Stimulated activated CD4-positive, alpha-beta T cell treated with anti-CD3 and anti-CD28 coated beads, TNF-alpha, amount 100 ng/mL, for 24 hours (primary cell): ENCODE measurements at places on chromosomes 4 and X.

- DNase-seq: no peak
Measured at GRCh38 chrX:12961196-12961718, 13.7 kb upstream of the TMSB4X start.

DNA sequence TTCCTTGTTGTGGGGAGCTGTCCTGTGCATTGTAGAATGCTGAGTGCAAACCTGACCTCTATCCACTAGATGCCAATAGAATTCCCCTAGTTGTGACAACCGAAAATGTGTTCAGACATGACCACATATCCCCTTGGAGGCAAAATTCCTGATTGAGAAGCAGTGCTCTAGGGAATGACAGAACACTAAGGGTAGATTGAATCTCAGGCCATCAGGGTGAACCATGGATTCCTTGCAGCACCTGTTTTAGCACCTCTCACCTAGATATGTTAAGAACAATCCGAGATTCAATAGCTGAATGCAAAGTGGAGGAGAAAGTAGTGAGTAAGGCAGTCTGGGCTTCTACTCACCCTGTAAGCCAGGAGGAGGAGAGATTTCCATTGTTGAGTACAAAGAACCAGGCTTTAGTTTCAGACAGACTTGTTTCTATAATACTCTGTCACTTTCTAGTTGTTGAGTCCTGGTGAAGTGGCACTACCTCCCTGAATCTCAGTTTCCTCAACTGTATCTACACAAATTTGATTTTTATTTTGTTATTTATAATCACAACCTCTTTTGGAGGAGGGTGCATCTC, 111.0 kb upstream of the RAP2C start:
- no peak for DNase-seq

DNA sequence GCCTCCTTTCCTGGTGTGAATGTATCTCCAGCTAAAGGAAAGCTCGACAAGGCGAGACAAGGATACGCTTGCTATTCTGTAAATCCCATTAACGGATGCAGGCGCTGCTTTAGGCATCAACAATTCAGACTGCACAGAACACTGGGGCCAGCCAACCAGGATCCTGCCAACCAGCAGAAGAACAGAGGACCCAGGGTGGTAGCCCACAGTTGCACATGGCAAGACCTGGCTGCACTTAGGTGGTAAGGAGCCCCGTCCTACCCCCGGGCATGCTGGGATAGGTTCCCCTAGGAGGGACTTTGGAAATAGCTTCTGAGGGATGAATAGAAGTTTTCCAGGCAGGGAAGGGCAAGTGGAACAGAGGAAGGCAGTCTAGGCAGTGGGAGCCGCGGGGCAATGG, 20.7 kb downstream of the PSAPL1 start:
- no peak for DNase-seq

GRCh38 chrX:25344161-25344936, 328.6 kb upstream of the ARX start:
- no peak for DNase-seq

- DNase-seq: no peak
Measured at GRCh38 chr4:138599965-138600364, 357.8 kb upstream of the SLC7A11 start.

DNA sequence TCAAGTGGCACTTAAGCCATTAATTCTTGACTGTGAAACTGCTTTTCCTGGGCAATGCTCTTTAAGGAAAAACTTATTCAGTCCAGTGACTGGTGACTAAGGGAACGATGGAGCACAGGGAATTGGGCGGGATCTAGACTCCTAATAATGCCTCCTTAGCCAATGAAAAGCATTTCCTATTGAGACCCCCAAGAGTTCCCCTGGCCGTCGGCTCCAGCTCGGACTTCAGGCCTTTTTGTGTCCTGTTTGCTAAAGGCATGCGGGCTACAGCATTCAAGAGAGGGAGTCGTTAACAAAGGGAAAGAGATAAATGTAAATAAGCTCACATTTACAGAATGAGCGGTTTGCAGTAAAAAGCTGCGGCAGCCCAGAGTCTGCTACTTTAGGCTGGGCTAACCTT, at the start of gene LPAR4:
Gene LPAR4, plus strand, starts transcription at position 232 of the 400 bp plus-strand sequence. CDS start 7,150 bp downstream, outside the sequence.
- DNase-seq: no peak

- no peak for DNase-seq
Measured at GRCh38 chrX:6574762-6575161, 39.8 kb upstream of the VCX3A start.

DNA sequence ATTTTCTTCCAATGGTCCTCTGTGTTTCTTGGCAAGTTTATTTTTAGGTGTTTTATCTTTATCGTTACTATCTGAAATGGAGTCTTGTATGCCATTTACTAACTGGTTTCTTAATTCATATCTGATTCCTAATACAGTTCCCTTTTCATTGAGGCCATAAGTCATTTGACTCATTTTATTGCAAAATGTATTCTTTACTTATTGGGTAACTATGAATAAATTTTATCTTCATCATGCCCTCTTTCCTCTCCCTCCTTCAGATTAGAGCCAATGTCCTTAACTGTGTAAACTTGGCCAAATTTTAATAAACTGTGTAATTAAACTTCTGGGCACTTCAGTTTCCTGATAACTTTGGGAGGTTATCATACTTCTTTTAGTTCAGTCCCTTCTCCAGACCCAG, 19.3 kb upstream of the MSMO1 start:
- DNase-seq: no peak

DNA sequence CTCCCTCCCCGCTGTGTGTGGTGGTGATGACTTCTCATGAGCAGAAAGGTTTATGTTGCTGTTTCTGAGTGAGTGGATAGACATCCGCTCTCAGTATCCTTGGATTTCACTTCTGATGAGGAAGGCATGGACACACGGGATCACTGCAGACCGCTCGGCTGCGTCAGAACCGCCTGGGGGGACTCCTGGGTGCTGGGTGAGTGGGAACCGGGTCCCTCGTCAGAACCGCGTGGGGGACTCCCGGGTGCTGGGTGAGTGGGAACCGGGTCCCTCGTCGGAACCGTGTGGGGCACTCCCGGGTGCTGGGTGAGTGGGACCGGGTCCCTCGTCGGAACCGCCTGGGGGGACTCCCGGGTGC, 9.0 kb downstream of the CTBP1 start:
- DNase-seq: no peak

DNA sequence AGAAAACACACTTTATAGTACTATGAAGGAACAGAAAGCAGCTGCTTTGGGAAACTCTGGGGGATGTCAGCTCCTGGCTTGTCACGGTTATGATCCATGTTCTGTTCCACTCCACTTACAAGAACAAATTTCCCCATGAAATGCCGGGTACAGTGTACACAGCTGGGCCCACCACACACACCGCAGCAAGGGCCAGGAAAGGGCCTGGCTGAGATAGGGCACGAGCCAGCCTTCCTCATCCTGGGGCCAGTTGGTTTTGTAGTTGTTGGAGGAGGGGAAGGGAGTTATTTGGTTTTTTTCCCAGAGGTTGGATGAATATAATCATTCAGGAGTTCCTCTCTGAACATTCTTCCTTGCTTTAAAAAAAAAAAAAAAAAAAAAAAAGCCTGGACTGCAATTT, 56.8 kb downstream of the SEPSECS start:
- DNase-seq: no peak

- no peak for DNase-seq
Measured at GRCh38 chr4:98496152-98496845, 162.1 kb downstream of the TSPAN5 start.

- DNase-seq: no peak
Measured at GRCh38 chrX:104310090-104310489, 55.4 kb upstream of the ESX1 start.

DNA sequence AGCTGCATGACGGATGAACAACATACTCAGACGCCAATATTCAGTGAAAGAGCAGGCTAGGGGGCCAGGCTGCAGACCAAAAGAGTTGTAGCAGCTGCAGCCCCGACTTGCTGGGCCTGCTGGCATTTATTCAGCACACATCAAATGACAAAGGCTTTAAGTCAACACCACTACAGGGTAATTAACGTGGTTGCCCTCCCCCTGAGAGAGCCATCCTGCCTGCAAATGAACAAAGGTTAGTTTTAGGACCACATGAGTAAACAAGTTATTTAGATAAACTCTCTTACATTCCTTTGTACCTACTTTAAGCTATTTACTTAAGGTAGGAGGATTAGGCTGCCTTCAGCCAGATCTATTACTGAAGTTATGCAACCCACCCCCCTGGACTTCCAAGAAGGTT, 1329.1 kb downstream of the PCDH18 start:
- DNase-seq: no peak

DNA sequence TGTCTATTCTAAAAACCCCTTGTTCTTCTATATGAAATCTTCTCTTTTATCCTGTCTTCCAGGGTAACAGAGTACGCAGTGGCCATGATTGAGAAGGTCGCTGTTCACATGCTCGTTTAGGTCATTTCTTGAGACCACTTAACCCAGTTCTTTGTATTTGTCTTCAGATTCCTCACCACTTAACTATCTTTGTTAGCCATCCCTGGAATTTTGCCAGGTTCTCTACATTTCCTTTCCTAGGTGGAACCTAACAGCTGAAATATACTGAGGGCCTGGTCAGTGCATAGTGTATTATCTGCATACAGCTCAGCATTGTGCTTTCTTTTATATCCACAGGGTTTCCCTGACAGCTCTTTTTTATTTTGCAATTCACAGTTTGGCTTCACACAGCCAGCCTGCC, 148.9 kb upstream of the GALNT7 start:
- DNase-seq: no peak

GRCh38 chr4:106201373-106201772, 114.6 kb downstream of the TBCK start:
- no peak for DNase-seq

DNA sequence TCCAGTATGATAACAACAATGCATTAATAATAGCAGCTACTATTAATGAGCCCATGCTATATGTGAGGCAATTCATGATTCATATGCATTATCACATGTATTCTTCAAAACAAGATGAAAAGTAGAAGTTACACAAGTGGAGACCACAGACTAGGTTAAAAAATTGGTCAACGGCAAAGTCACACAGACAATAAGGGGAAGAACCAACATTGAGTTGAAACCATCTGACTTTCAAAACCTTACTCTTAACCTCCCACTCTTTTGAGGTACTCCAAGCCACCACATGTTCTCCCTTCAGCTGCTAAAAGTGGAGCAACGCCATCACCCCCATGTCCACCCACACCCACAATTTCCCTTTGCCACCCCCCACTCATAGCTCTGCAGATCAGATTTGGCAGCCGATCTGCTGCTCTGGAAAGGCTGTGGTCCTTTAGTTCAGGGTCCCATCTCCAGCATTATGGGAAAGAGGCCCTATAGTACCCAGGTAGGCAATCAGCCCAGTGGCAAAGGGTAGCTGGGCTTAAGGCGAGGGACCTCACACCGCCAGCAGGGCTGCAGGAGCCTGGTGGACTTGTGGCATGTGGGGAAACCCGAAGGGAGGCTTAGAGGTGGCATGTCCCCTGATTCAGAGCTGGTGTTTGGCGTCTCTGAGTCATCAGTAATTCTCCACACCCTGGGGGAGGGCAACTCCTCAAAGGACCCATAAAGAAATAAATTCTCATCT, 33.5 kb upstream of the CYBB start:
- no peak for DNase-seq

GRCh38 chrX:39845233-39845632, 252.5 kb downstream of the BCOR start:
- DNase-seq: no peak

GRCh38 chrX:3526731-3527130, 180.3 kb upstream of the MXRA5 start:
- DNase-seq: no peak

DNA sequence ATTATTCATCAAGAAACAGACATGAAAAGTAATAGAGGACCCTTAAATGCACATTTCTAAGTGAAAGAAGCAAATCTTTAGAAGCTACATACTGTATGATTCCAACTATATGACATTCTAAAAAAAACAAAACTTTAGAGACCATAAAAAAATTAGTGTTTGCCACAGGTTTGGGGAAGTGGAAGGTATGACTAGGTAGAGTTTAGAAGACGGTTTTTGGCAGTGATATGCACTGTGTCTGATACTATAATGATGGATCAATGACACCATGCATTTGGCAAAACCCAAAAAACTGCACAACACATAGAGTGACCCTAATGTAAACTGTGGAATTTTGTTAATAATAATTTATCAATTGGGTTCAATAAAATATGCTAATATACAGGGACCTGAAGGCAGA, 54.5 kb downstream of the LCORL start:
- no peak for DNase-seq
